T-helper 17 cell (primary cell): ENCODE measurements at places on chromosomes 16 and 17.
A peak's percentile ranks its signal among the peaks of the same experiment; 100 is the strongest.

DNA sequence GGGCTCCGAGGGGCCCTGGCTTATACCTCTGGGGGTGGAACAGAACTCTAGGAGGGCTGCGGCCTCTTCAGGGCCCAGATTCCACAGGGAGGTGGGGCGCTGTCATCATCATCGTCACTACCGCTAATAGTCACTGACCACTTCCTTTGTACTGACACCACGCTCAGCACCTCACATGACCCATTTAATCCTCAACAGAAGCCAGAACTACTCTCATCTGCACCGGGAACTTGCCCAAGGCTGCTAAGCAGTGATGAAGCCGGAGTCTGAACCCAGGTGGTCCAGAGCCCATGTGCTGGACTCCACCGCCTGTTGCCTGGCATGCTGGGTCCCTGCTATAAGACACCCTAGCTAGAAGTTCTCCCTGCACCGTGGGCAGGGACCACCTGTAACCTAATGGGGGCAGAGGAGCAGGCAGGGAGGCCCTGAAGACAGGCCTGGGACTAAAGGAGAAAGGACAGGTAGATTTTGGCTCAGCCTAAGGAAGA, 12.0 kb downstream of the UNC13D start:
- peak; percentile 50 for DNase-seq

DNA sequence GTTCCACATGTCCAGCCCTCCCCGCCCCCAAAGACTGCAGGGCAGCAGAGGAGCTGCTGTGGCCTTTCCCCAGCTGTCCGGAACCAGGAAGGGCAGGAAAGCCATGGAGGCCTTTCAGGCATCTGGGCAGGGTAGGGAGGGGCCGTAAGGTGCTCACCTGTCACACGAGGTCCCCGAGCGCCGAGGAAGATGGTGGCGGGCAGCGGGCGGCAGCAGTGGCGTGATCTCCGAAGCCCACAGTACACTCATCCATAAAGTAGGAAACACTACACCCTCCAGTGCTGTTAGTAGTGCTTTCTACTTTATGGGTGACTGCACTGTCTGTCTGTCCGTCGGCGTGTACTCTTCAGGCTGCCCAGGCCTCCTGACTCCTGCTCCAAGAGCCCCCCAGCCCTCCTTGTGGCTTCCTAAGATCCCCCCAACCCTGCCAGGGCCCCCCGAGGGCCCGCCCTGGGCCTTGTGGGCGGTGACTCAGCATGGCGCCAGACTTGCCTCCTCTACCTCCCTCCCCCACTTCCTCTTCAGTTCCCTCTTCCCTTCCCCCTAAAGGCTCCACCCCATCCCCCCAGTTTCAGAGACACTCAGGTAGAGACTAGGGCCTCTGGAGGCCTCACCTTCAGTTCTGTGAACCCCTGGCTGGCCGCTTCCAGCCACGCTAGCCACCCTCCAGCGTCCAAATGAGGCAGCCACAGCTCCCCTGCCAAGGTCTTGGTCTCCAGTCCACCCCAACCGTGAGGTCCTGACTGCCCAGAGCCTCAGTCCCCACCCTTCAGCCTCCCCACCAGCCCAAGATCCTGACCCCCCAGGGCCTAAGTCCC, 2.6 kb upstream of the TSPOAP1 start:
- no peak for DNase-seq

DNA sequence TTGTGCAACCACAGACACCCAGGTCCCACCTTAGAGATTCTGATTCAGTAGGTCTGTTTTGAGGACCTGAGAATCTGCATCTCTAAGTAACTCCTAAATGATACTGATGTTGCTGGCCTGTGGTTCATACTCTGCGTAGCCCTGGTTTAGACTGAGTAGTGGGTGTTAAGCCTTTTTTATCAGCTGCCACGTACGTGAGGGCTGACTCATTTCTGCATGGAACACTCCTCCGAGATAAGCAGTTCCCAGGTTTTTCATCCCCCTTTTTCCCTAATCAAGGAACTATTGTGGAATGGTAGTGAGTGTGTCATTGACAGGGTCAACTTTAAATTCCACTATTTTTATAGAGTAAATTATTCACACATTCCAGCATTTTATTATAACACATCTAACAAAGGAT, 26.1 kb downstream of the CDRT4 start:
- no peak for DNase-seq

GRCh38 chr16:23388786-23389185, 64.2 kb downstream of the COG7 start:
- DNase-seq: no peak

GRCh38 chr16:28556914-28557320, 3.2 kb downstream of the SGF29 start:
- DNase-seq: no peak

- no peak for DNase-seq
These were observed 64.2 kb downstream of the GNA13 start for GRCh38 chr17:64992325-64992802.

- no peak for DNase-seq
These were observed 435.8 kb downstream of the HS3ST3B1 start for GRCh38 chr17:14736631-14737030.

- DNase-seq: no peak
These were observed 172.0 kb downstream of the AXIN2 start for GRCh38 chr17:65389426-65389825.

DNA sequence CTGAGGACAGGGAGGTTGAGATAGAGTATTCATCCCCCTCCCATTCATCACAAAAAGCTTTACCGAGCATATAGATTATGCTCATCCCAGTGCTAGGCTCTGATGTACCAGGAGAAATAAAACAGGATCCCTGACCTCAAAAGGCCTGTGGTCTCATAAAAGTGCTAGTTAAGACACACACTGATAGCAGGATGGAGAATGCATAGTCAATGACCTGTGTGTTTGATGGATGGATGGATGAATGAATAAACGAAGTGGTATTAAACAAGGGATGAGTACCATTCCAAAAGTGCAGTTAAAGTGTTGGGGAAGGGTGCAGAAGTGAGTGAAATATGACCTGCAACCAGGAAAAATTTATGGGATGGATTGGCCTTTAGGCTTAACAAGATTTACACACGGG, 133.9 kb upstream of the NUDT7 start:
- no peak for DNase-seq

GRCh38 chr16:25512041-25512440, 179.7 kb upstream of the HS3ST4 start:
- no peak for DNase-seq

- DNase-seq: no peak
These were observed 12.5 kb upstream of the TMEM132E start for GRCh38 chr17:34566873-34567272.
